ENCODE measurements at places on chromosomes 6 and 20.

GRCh38 chr6:18323935-18324705 lies 59.8 kb upstream of the DEK start:
- DNase-seq, result no peak

DNA sequence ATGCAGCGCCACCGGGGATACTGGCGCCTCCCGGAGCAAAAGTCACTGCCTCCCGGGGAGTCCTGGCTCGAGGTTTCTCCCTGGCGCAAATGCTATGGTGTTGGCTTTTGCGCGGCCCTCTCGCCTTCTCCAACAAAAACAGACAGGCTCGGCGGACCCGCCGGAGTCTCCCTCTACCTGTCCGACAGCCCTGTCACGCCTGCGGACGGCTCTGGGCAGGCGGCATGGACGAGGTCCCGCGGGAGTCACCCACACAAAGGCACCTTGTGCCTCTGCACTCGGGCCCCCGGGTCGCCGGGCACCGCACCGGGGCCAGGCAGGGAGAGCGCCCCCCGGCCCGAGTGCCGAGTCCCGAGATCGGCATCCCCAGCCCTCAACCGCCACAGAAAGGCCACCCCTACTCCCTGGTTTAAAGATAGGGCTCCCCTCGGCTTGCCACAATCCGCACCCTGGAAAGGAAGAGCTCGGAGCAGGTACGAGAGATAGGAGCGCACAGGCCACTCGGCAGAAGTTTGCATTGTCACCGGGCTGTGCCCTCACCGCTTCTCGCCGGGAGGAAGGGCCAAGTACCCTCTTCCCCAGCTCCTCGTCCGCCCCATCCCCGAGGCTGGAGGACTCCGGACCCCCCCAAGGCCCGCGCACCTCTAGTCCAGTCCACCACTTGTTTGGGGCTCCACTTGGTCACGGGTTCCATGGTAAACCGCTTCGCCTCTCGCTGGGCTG lies 903 bp downstream of the CNKSR3 start:
- no peak for DNase-seq

- DNase-seq, result no peak
Measured at GRCh38 chr6:134590449-134590848, 272.5 kb upstream of the SGK1 start.

GRCh38 chr6:124676033-124676432 lies 286.2 kb upstream of the RNF217 start:
- no peak for DNase-seq
